ENCODE measurements at places on chromosomes 16 and 17.
A peak's percentile ranks its signal among the peaks of the same experiment; 100 is the strongest.

- DNase-seq, result no peak
Observed at GRCh38 chr16:11794996-11795886, 1.8 kb downstream of the ZC3H7A start.

DNA sequence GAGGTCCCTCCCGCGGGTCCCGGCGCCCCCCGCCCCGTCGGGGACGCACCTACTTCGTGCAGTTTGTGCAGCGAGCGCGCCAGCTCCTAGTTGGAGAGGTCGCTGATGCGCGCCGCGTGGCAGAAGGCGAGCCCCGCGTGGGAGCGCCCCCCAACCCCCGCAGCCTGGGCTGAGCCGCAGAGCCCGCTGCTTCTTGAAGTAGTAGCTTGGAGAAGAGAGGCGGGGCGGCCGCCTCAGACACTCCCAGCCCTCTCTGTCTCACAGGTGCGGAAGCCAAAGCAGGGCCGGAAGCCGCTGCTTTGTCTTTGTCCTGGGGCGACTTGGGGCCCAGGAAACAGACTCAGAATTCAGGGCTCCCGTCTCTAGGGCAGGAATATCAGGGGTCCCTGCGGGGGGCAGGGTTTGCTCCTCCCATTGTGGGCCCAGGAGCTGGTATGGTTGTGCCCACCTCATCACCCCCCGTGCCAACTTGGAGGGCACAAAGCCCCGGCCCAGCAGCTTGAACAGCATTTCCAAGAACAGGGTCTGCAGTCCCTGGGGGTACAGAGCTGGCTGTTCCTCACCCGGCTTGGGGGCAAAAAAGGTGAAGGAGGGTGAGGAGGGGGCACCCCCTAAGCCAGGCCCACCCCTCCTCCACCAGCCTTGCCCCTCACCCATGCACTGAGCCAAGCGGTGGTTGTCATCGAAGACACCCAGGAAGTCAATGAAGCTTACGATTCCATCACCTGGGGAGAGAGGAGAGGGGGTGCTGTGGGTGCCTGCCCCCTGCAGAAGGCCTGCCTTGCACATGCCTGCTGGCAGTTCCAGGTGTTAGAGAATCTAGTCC lies 13.5 kb downstream of the SPATA32 start:
- peak; percentile 84 for DNase-seq

DNA sequence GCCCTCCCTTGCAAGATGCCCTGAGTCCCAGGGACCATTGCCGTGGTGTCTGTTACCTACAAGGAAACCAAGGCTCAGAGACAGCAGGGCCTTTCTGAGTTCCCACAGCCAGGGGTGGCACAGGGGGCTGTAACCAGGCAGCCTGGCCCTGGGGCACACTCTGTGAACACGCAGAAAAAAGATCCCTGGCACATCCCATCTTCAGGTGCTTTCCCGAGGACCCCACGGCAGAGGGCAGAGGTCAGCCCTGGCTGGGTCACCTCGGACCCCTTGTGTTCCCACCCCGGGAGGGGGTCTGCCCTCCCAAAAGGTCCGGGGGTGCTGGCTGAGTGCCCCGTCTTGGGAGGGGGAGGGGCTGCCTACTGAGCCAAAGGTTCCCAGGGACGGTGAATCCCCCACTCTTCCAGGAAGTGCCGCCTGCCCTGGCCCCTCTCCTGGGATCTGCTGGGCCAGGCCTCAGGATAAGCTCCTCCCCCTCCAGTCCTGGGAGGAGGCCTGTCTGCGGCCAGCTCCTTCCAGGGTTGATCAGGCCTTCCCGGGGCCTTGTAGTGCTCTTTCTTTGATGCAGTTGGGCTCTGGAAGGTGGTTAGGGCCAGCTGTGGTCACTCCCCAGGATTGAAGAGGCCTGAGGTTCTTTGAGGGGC lies 8.1 kb downstream of the GLIS2 start:
- no peak for DNase-seq

- DNase-seq, result no peak
Observed at GRCh38 chr17:49637050-49637449, 40.8 kb downstream of the SPOP start.

DNA sequence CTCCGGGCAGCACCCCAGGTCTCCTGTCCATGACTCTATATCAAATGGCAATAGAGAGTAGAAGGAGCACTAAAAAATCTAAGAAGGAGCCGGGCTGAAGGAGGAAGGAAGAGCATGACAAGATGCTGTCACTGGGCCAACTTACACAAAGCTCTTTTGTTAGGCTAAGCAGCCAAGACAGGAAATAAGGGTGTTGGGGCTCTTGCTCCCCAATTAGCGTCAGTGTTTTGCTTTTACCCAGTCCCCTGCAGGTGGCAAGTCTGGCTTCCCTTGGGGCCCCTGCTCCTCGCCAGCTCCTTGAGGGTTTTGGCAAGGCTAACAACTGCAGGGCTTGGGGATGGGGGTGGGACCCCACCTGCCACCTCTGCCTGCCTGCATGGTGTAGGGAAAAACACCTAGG lies 120.5 kb downstream of the CCT6B start:
- DNase-seq, result no peak

GRCh38 chr16:29705030-29705429 lies 26.1 kb downstream of the QPRT start:
- DNase-seq, result no peak

GRCh38 chr17:5571281-5571680 lies 13.0 kb downstream of the NLRP1 start:
- DNase-seq, result no peak

- no peak for DNase-seq
Observed at GRCh38 chr17:9022573-9023391, 1.5 kb downstream of the NTN1 start.

DNA sequence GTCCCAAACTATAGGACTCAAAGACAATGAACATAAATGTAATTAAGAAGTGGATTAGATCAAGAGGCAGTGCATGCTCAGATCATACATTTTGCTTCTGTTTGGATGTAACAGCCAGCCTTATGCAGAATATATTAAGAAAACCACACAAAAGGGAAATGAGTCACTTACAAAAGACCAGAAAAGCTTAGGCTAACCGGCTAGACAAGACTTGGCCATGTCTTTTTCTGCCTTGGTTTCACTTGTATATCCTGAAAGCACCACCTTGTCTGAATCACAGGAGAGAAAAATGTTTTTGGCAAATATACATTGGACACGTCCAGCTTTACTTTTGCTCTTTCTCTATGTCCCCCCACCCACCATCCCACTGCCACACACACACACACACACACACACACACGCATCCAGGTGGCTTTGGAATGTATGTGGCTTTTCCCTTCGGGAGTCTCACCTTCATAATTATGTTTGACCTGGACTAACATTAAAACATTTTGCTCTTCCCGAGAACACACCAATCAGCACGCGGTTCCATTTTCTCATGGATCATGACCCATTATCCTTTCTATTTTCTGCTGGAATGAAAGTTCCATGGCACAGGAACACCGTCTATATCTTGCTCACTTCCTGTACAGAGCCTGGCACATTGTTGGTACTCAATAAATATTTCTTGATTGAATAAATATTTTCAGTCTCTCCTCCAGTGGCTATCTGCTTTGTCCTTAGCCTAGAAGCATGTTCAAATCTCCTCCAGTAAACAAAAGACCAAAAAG lies 64.6 kb downstream of the CDK5R1 start:
- DNase-seq, result peak; percentile 54

- no peak for DNase-seq
Observed at GRCh38 chr17:42111871-42112551, 503 bp downstream of the DHX58 start.

DNA sequence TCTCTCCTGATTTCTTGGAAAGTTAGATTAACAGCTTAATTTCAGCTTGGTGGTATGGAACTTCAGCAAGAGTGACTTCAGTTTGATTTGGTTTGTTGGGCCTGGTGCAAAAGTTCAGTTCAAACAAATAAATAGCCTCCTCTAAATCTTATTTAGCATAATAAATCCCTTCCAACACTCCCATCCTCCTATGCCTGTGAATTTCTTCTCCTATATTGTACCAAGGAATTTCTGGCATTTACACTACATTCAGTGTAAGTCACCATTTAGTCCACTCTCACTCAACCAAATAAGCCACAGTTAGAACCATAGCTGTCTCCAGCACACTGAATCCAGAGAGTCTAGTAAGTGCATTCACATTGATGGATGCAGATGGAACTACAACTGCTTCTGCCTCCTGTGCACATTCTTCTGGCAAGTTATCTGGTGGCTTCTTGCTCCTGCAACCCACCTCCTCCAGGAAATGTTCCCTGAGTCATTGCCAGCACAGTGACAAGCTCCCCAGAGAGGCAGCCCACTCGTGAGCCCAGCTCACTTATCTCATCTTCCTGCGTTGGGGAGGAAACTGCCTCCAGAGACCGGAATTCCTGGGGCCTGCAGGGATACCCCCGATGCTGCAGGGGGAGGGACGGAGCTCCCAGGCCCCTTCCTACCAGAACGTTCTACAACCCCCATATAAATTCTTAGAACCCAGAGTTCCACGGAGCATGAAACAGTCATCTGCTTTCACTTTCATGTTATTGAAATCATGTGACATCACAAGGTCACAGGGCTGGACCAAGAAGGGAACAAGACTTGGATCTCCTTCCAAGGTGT lies 318.3 kb downstream of the PHKB start:
- no peak for DNase-seq

DNA sequence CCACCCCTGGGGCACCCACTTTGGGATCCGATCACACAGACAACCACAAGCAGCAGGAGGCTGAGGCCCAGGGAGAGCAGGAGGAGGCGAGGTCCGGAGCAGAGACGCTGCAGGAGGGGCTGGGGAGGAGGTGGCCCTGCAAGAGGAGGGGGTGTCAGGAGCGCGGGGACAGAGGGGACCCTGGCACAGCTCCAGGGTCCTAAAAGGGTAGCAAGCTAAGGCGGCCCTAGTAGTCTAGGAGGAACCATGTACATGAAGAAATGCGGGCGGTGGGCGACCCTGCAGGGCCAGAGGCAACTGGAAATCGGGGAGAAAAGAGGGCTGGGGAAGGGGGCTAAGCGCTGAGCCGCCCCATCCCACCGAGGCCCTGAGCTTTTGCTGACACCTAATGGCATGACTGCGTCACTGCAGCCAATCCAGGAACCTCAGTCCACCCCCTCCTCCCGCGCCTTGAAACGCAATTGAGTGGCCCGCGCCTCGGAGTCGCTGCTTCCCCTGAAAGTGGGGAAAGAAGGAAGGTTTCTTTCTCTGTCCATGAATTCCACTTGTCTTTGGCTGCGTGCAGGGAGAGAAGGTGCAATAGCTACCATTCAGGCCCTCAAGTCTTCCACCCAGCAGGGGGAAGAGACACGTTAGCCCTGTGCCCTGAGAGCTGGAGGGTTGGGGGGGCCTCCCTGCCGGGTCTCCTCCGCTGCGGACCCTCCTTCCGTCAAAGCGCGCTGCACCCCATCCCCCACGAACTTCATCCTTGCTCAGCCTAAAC lies 1.8 kb downstream of the ASGR1 start:
- DNase-seq, result peak; percentile 64

GRCh38 chr16:23158114-23158513 lies 8.9 kb upstream of the USP31 start:
- DNase-seq, result no peak

DNA sequence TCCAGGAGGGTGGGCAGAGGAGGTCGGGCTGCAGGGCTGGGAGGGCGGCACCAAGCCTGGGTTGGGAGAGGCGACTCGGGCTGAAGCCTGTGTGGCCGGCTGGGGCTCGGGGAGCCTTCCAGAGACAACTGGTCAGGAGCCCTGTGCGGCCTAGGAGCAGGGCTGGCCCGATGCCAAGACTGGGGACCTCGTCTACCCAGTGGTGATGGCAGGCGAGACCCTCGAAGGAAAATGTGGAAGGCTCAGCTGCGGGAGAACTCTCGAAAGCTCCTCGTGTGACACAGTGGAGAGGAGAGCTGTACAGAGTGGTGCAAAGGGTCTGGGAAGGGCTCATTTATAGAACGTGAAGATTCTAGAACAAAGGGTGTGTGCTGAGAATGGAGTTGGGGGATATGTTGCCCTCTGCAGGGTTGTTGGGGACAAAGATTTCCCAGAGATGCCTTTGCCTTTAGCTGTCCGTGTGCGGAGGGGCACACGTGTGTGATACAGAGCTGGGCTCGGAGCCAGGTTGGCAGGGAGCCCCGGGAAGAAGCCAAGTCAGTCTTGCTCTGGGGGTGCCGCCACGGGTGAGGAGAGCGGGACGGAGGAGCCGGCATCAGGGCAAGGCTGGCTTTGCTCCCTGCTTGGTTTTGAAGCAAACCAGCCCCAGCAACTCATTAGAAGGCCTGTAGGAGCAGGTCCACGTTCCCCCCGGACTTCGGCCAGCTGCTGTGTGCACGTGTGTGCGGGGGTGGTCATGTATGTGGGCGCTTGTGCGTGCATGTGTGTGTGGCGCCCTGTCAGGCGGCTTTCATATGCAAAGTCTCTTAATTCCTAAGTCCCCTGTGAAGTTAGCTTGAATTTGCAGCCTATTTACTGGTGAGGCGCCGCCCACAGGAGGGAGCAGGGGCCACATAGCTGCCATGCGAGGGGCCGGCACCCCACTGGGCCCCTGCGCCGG lies 132.4 kb upstream of the CHMP6 start:
- no peak for DNase-seq

- no peak for DNase-seq
Observed at GRCh38 chr17:48868916-48869500, 23.6 kb upstream of the ATP5MC1 start.

- no peak for DNase-seq
Observed at GRCh38 chr17:41063449-41063848, 2.2 kb downstream of the KRTAP2-4 start.

GRCh38 chr17:14621826-14622614 lies 321.1 kb downstream of the HS3ST3B1 start:
- no peak for DNase-seq

GRCh38 chr16:88703486-88704309 lies 2.5 kb downstream of the RNF166 start:
- no peak for DNase-seq

GRCh38 chr17:5694551-5694950 lies 110.2 kb upstream of the NLRP1 start:
- DNase-seq, result no peak

- DNase-seq, result no peak
Observed at GRCh38 chr17:41308918-41309359, at the start of gene KRTAP16-1. KRTAP16-1 (minus strand) TSS chr17:41309309; CDS start chr17:41309253, 56 bp downstream.

- no peak for DNase-seq
Observed at GRCh38 chr16:31435341-31436220, 7.0 kb downstream of the ZNF843 start.

GRCh38 chr17:61444831-61445230 lies 7.4 kb upstream of the TBX4 start:
- no peak for DNase-seq

- DNase-seq, result no peak
Observed at GRCh38 chr17:77002103-77003045, 134.2 kb downstream of the MGAT5B start.
